ENCODE measurements at places on chromosomes 16 and 17.

DNA sequence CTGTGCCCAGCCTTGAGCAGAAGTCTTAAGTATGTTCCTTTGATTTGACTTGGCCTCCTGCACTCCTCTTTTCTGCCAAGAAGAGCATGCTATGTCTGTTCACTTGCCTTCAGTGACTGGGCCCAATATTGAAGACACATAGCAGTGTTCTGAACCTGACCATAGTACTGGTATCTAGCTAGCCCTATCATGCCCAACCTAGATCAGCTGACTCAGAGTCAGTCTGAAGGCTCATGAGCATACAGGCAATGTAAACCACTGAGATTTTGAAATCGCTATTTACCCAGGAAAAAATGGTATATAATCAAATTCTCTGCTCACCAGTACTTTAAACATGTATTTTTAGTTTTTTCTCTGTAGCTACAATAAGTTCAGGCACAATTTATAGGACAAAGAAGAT, 129.4 kb downstream of the TANC2 start:
- no peak for DNase-seq

- no peak for DNase-seq
These were observed 304.0 kb downstream of the TMEM114 start for GRCh38 chr16:8286348-8286747.

- no peak for DNase-seq
These were observed 4.0 kb downstream of the GPRC5C start for GRCh38 chr17:74435775-74436359.

- DNase-seq = no peak
These were observed 80.6 kb downstream of the AMFR start for GRCh38 chr16:56344518-56345405.

DNA sequence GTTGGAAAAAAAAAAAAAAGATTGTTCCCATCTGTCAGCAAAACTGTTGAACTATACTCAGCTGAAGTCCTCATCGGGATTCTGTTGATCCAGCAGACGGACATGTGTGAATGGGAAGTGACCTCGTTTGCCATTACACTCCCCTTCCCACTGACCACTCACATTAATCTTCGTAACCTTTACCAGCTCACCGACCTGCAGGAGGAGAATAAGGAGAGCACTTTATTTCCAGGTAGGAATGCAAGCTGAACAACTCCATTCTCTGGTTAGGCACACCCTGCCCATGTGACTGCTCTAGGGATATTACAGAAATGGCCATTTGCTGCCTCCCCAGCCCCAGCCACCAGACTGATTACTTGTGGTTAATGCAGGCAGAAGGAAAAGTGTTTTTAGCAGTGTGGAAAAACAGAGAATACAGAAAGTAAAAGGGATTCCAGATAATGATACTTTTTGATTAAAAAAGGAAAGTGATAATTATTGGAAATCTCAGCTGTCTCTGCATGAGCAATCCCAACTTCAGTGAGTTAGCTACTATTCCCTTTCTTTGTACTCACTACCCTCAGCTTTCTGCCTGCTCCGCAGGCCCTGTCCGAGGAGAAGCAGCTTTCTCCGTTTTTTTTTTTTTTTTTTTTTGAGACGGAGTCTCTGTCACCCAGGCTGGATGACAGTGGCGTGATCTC, 23.6 kb upstream of the YWHAE start:
- DNase-seq = no peak

GRCh38 chr17:80470603-80471002, 5.8 kb downstream of the NPTX1 start:
- DNase-seq = no peak

- DNase-seq = no peak
These were observed 45.8 kb upstream of the ARHGAP17 start for GRCh38 chr16:25060920-25061319.

- no peak for DNase-seq
These were observed at the start of gene PGAP6 for GRCh38 chr16:381789-382717. Gene PGAP6, minus strand, starts transcription at chr16:381978. Its CDS starts 157 bp downstream, at chr16:381821.

- DNase-seq = peak; percentile 37
These were observed 36.1 kb upstream of the ZC3H18 start for GRCh38 chr16:88533932-88534637.

GRCh38 chr17:4074831-4075495, 67.9 kb downstream of the ZZEF1 start:
- peak; percentile 60 for DNase-seq

DNA sequence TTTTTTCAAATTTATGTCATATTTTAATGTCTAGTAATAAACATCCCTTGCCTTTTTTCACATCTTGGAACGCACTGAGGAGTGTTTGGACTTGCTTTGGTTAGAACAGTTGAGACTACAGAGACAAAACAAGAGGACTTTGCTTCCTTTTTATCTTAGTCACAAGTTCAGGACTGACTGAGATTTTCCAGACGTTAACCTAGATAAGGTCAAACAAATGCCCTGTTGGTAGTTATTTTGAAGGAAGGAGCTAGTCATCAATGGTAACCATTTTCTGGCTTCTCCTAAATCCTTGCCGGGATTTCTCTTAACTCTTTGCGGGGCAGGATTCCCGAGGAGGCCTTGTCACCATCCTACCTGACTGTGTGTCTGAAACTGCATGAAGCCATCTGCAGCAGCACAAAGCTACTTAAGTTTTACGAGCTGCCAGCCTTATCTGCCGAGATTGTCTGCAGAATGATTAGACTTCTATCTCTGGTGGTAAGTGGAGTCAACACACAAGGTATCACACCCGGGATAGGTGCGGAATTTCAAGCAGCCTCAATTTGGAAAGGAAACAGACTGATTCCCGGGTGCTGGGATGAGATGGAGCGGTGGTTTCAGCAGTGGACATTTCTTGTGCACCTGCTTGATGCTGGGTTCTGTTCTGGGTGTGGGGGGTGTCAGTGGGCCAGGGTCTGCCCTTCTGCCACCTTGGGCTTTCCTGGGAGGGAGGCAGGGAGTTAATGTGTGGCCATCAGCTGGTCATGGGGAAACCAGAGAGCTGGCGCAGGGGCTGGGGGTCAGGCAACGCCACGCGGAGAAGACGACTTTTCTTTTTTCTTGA, 48.3 kb downstream of the RNF213 start:
- no peak for DNase-seq

- DNase-seq = peak; percentile 43
These were observed 17.6 kb downstream of the ABCC1 start for GRCh38 chr16:15966836-15967546.

GRCh38 chr17:61737820-61738219, 125.5 kb downstream of the BRIP1 start:
- DNase-seq = no peak

- DNase-seq = no peak
These were observed 79.7 kb downstream of the AIPL1 start for GRCh38 chr17:6355196-6355595.

DNA sequence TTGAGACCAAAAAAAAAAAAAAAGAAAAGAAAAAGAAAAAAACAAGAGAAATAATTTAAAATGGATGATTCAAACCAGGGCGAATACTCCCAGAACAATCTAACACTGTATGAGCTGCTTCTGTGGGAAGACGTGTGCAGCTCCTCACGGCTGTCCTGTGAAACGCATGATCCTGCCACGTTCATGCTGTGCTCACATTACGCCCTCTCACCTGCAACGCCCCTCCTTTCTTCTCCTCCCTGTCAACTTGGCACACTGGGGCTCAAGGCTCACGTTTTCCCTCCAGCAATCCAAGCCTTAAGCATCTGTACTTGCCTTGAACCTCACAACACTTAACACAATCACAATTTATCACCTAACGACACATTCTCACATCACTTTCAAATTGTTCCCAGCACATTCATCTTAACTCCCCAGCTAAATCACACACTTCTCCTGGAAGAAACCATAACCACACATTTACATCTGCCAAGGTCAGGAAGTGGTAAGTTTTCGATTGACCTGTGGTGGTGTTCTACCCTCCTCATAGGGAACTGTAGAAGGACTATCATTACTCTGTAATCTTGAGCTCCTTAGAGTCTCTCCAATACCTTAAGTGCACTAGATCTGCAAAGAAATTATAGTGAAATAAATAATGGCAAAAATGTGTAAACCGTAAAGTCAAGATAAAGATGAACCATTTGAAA, 29.1 kb downstream of the MBTPS1 start:
- no peak for DNase-seq

- DNase-seq = no peak
These were observed 1.5 kb downstream of the CYBA start for GRCh38 chr16:88649195-88649923.

- no peak for DNase-seq
These were observed 25.2 kb downstream of the MIS12 start for GRCh38 chr17:5511401-5512225.

DNA sequence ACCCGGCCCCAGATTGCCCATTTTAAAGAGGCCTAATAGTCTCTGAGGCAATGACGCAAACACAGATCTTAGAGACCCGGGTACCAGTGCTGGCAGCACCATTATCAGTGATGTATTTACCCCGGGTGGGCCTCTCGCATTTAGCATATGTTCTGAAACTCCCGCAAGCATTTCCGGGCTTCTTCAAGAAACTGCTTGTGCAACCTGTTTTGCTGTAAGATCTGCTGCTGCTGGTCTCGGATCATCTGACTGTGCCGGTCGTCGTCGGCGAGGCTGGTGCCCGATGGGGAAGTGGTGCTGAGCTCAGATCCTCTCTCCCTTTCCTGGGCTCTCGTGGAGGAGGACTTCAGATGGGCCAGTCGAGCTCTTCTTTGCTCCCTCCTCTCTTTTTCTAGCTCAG, 12.5 kb downstream of the CEP295NL start:
- no peak for DNase-seq

- no peak for DNase-seq
These were observed 718.1 kb upstream of the SOX9 start for GRCh38 chr17:71402661-71403141.

- no peak for DNase-seq
These were observed 14.0 kb upstream of the MYH10 start for GRCh38 chr17:8644507-8644902.

- no peak for DNase-seq
These were observed 354.3 kb upstream of the GOT2 start for GRCh38 chr16:59088431-59088830.

- no peak for DNase-seq
These were observed 55.2 kb upstream of the ERN1 start for GRCh38 chr17:64185101-64185500.

DNA sequence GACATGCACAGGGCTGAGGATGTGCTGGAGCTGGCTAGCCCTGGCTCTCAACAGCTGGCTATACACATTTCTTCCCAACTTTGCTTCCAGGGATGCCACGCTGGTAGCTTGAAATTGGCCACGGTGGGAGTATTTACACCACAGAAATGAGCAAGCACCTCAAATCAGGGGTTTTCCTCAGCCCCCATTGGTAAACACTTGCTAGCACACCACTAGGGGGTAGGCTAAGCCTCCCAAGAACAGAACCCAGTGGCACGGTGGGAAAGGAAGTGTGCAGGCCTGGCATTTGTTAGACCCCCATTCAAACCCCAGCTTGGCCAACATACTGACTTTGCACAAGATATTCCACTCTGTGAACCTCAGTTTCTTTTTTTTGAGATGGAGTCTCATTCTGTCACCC, 12.9 kb downstream of the DRC3 start:
- no peak for DNase-seq

DNA sequence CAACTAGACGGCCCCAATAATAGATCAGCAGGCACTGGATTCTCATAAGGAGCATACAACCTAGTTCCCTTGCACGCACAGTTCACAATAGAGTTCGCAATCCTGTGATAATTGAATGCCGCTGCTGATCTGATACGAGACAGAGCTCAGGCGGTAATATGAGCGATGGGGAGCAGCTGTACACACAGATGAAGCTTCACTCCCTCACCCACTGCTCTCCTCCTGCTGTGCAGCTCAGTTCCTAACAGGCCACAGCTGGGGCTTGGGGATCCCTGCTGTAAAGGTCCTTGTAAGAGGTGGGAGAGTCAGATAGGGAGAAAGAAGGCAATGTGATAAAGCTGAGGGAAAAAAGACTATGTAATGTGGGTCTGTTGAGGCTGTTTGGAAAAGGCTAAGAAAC, 577.5 kb downstream of the RBFOX1 start:
- no peak for DNase-seq

- no peak for DNase-seq
These were observed 4.8 kb upstream of the QPRT start for GRCh38 chr16:29674188-29674587.

- no peak for DNase-seq
These were observed 3.9 kb downstream of the GFAP start for GRCh38 chr17:44911133-44912001.

DNA sequence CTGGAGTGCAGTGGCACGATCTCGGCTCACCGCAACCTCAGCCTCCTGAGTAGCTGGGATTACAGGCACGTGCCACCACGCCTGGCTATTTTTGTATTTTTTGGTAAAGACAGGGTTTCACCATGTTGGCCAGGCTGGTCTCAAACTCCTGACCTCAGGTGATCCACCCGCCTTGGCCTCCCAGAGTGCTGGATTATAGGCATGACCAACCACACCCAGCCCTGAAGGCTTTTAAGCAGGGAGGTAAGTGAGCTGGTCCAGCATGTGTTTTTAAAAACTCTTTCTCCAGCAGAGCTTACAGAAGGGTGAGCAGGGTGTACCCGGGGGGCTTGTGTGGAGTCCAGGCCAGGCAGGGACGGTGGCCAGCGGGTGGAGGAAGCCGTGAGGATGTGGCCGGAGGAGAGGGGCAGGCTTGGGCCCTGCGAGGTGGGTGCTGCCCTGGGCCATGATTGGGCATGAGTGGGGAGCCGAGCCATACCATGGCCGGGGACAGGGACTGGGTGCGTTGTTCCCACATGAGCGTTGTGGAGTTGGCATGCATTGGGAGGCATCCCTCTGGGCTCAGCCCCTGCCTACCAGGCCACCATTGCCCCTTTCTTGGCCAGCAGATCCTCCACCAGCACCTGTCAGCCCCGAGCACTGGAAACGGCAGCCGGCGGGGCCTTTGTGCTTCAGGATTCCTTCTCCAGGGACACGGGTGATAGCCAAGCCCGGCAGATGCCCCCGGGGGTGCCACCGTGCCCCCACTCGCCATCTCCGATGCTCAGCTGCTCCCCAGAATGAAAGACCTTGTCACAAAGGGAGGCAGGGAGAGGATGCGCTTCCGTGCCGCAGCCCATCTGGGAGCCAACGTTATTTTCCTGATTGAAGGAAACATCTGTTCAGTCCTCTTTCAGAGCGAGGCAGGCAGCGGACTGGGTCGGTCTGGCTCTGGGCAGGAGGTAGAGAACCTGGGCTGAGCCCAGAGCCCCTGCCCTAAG, 64.5 kb downstream of the RAI1 start:
- DNase-seq = no peak

DNA sequence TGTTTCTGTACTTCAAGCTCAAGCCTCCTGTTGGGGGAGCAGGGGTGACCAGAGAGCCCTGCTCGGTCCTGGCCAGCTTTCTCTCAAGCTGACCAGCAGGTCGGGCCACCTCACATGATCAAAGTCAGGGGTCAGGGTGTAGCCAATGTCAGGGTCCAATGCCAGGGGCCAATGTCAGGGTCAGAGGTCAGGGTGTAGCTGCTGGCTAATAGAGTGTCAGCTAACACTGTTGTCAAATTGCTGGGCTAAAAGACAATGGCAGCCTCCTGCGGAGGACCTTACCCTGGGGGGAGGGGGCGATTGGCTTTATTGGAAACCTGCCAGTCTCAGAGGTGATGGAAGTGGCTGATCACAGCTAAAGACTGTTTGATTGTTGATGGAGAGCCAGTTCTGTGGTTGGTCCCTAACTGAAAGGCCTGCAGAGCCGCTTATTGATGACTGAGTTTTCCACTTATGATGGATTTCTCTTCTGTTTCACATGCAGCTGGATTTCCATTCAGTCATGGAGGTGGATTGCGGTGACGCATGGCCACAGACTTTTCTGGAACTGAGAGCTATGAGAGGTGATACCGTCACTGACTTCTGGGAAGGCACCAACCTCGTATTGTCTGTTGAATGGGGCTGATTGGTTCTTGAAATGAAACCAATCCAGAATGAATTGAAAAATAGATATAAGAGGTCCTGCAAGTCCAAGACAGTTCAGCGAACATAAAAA, 97.4 kb upstream of the ZFHX3 start:
- DNase-seq = no peak

- peak; percentile 95 for DNase-seq
These were observed 1.5 kb upstream of the ALOXE3 start for GRCh38 chr17:8119581-8120519.
